Right lobe of liver (tissue), 6 donors: ENCODE measurements at places on chromosomes 16 and 17. TPM values are rescaled to one million over a fixed set of nuclear protein-coding genes. Genes with fewer than 3 reads are reported as not detected.

Gene ZNF624
- 0.65 TPM for total RNA-seq

Gene AOC3
- total RNA-seq: 12.8 TPM

Gene EME1
- 0.61 TPM for total RNA-seq

Gene SLC6A2
- total RNA-seq: 2.9 TPM

Gene ST6GALNAC2
- total RNA-seq: 2.6 TPM

Gene CLDN7
- total RNA-seq: 114 TPM

Gene MILR1
- 0.57 TPM for total RNA-seq

Gene TMEM114
- not detected for total RNA-seq

Gene TPPP3
- total RNA-seq: 0.27 TPM

Gene FKBP10
- 3.2 TPM for total RNA-seq

Gene CDK3
- 3.0 TPM for total RNA-seq

Gene CSH2
- not detected for total RNA-seq

Gene EFCAB3
- total RNA-seq: not detected

Gene KCTD19
- total RNA-seq: not detected

Gene CDYL2
- total RNA-seq: 6.5 TPM

Gene TERB1
- not detected for total RNA-seq

Gene CEP295NL
- total RNA-seq: 0.19 TPM

Gene C16orf54
- total RNA-seq: 0.78 TPM

Gene CCDC144A
- 0.02 TPM for total RNA-seq

Gene TMEM100
- 4.6 TPM for total RNA-seq

Gene IFT20
- total RNA-seq: 29.6 TPM

Gene OR3A3
- not detected for total RNA-seq

Gene TMC5
- total RNA-seq: 3.2 TPM

Gene SLC38A10
- total RNA-seq: 104 TPM

Gene CIBAR2
- not detected for total RNA-seq

Gene CES4A
- 6.4 TPM for total RNA-seq

Gene ACAP1
- 6.8 TPM for total RNA-seq

Gene HSD17B2
- 144 TPM for total RNA-seq

Gene MEAK7
- 4.6 TPM for total RNA-seq

Gene PLA2G10
- not detected for total RNA-seq

Gene SLX4
- total RNA-seq: 2.3 TPM

Gene BCAR1
- 30.9 TPM for total RNA-seq

Gene IL34
- total RNA-seq: 0.35 TPM

Gene NGFR
- 8.3 TPM for total RNA-seq

Gene KRT32
- total RNA-seq: not detected

Gene CETP
- total RNA-seq: 0.62 TPM

Gene BIRC5
- total RNA-seq: 1.1 TPM

Gene CDH13
- total RNA-seq: 0.13 TPM

Gene CACNG1
- not detected for total RNA-seq

Gene KRTAP2-2
- not detected for total RNA-seq

Gene NPIPA5
- 5.5 TPM for total RNA-seq

Gene RHBDL1
- total RNA-seq: 0.56 TPM

Gene HLF
- total RNA-seq: 28.3 TPM

Gene EFNB3
- 1.1 TPM for total RNA-seq

Gene PLEKHH3
- total RNA-seq: 10.3 TPM

Gene NR1D1
- 15.5 TPM for total RNA-seq

Gene DPEP3
- not detected for total RNA-seq

Gene TEKT3
- total RNA-seq: not detected

Gene TEX14
- 0.12 TPM for total RNA-seq

Gene NLRC3
- total RNA-seq: 0.53 TPM

Gene CD79B
- total RNA-seq: 2.0 TPM

Gene TLCD1
- 5.7 TPM for total RNA-seq

Gene WFDC1
- total RNA-seq: 0.64 TPM

Gene ZNF287
- 0.43 TPM for total RNA-seq

Gene PDILT
- not detected for total RNA-seq

Gene ZC3H18
- 16.1 TPM for total RNA-seq

Gene NACA2
- not detected for total RNA-seq

Gene HEATR9
- total RNA-seq: not detected
